ENCODE measurements at places on chromosomes 6 and 20.

- DNase-seq, result no peak
Observed at GRCh38 chr6:40390144-40390800, 196.9 kb downstream of the LRFN2 start.

GRCh38 chr6:73050706-73051105 lies 174.6 kb downstream of the KHDC1L start:
- DNase-seq, result no peak

GRCh38 chr20:40323361-40323794 lies 365.7 kb downstream of the MAFB start:
- DNase-seq, result no peak

GRCh38 chr20:59001449-59002171 lies 5.4 kb downstream of the CTSZ start:
- DNase-seq, result no peak

DNA sequence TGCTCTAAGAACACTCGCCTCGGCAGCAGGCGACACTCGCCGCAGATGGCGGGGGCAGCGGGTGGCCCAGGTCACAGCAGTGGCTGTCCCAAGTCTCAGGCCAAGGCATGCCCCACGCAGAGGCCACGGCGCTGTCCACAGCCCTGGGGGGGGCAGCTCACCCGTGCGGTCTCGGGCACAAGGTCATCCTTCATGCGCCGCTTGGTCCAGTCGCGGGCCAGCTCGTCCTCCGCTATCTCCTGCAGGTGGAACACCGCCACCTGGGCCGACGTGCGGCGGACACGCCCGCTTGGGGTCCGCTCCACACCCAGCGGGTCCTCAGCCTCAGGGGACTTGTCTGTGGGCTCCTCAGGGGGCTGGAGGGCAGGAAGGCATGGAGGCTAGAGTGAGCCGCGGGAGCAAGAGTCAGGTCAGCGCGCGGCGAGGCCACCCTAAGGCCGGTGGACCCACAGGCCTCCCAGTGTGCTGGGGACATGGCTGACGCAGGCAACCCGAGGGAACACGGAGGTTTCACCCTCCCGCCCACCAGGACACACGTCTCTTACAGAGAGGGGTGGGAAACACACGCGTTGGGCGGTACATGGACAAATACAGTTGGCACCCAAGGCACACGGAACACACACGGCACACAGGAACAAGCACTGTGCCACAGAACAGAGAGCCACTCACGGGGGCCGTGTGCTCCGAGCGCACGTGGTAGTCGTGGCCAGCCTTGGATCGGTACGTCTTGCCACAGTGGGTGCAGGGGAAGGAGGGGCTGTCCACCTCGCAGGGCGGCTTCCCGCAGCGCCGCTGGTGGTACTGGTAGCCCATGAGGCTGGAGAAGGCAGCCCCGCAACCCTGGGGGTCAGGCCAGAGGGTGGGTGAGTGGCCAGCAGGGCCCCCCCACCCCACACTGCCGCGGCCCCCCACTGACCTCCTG lies 6.5 kb upstream of the UCKL1 start:
- no peak for DNase-seq

- DNase-seq, result no peak
Observed at GRCh38 chr6:169220068-169220964, 33.3 kb downstream of the THBS2 start.

- no peak for DNase-seq
Observed at GRCh38 chr6:46838033-46838432, 44.8 kb downstream of the MEP1A start.

DNA sequence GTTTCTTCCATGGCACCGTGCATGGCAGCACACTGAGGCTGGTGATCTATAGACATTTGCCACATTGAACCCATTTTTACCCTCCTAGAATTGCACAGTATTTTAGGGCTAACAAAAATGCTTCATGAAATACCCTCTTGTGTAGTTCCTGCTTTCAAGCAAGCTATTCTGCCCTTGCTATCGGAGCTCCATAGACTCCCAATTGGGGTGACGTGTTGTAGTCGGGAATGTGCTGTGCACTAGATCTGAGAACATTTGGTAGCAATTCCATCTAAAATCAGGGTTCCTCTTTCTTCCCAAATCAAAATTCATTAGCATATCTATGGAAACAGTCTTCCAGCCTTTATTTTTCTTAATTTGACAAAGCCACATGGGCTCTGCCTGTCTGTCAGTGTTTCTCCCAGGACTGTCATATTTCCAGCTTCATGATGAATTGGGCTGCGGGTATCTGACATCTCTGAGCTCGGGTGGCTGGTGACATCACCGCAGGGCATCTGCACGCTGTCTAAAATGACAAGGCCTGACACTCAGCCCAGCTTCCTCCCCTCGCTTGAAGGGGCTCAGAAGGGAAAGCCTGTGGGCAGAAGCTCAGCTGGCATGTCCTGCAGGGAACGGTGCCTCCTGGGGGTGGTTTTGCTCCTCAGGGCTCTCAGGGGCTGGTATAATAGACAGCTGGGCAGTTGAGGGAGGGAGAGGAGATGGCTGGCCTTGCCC lies 406.4 kb downstream of the QKI start:
- no peak for DNase-seq

GRCh38 chr6:109373331-109373730 lies 8.9 kb downstream of the CD164 start:
- DNase-seq, result no peak

DNA sequence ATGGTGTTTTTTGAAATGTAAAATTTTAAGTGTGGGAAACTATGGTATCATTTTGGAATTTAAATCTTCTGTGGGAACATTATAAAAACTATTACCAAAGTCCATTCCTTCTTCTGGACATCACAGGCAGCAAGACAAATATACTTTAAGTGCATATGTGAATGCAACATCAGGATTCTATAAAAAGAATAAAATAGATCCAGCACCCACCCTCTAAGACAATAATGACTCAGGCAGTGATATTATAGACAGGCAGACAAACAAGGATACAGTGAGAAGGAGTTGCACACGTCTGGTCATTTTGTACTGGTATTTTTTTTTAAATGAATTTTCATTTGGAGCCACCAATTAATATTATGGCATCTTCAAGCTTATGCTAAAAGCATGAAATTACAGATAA lies 21.1 kb upstream of the NEDD9 start:
- DNase-seq, result no peak

DNA sequence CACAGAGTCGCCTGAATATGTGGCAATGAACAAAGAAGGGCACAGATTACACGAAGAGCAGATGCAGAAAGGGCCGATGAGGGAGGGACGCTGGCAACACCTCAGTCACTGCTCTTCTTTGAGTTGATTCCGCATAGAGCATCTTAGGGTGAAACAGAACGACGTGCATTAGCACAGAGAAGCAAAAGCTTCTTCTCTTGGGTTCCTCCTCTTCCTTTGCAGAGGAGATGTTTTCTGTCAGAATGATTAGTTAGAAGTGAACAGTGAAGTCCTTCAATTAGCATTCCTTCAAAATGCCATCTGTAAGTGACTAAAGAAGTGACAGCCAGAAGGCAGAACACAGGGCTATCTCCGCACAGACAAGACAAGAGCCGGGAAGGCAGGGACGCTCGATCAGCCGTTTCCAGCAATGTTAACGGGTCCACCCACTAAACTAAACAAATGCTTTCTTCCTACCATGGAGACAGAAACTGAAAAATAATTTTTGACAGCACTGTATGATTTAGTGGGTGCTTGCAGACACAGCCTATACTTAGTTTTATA lies 219.8 kb upstream of the AGPAT4 start:
- DNase-seq, result no peak

DNA sequence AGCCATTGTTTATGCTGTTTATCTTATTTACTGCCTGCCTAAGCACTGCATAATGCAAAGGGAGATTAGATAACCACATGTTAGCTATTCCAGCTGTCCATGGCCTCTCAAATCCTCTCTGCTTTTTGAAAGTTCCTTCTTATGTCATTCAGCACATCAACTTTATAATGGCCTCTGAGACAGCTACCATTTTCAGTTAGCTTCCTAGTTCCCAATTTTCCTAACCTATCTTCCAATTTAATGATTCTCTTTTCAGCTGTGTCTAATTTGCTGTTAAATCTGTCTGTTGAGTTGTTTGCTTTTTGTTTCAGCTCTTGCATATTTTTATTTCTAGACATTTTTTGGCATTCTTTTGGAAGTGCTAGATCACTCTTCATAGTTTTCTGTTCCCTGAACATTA lies 173.4 kb upstream of the PLCB4 start:
- no peak for DNase-seq

- peak; percentile 22 for DNase-seq
Observed at GRCh38 chr20:4961746-4962145, 39.6 kb downstream of the SLC23A2 start.

- DNase-seq, result peak; percentile 27
Observed at GRCh38 chr6:137589067-137589848, 95.1 kb upstream of the OLIG3 start.

DNA sequence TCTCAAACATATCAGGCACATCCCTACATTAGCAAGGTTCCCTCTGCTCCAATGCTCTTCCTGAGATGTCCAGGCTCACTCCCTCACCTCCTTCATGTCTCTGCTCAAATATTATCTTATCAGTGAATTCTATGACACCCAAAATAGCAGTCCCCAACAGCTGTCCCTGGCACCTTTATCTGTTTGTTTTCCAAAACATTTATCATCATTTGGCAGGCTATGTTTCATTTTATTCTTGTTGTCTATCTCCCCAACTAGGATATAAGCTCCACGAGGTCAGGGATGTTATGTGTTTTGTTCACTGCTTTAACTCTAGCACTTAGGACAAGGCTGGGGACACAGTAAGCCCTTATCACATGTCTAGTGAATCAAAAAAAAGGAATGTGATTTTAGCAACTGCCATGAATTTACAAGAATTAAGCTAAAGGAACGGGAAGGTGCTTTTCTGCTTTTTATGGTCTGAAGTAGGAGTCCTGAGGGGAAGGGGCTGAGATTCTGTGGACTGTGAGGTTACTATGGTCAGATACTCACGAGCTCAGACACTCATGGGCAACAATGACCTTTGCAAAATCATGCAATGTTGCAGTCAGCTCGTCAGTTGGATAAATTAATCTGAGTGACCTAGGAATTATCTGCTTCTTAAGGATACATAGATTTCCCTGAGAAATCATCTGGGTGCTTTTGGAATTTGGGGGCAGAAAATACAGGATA lies 1.9 kb upstream of the IL22RA2 start:
- DNase-seq, result no peak

GRCh38 chr6:28330041-28330440 lies 5.9 kb downstream of the ZSCAN31 start:
- no peak for DNase-seq

DNA sequence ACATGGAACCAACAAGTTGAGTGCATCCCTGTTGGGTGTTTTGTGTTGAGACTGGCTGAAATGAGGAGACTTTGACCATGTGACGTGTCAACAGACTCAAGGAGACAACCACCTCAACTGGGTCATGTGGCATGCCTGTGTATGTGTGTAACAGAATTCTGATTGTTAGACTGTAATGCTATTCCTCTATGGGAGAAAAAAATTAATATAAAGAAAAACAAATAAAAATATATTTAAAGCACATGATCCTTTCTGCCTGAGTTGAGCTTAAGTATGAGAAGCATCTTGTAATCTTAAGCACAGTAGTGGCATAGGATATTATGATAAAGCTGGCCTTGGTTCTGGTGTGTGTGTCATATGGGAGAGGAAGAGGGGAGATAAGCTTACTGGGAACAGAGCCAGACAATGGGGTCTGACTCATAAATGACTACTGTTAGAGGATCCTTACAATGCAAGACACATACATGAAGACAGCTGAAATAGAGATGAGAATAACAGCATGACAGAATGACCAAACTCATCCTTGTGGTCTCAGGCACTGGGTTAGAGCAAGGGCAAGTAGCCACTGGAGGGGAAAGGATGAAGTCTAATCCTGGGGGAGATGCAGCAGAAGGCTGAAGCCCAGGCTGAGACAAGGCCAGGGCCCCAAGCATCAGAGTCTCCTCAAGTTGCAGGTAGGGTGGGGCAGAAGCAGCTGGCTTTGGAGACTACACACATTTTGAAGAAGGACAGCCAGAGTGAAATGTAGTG lies 9.2 kb downstream of the TP53INP2 start:
- no peak for DNase-seq

GRCh38 chr20:36794116-36794474 lies 20.5 kb upstream of the DSN1 start:
- no peak for DNase-seq

DNA sequence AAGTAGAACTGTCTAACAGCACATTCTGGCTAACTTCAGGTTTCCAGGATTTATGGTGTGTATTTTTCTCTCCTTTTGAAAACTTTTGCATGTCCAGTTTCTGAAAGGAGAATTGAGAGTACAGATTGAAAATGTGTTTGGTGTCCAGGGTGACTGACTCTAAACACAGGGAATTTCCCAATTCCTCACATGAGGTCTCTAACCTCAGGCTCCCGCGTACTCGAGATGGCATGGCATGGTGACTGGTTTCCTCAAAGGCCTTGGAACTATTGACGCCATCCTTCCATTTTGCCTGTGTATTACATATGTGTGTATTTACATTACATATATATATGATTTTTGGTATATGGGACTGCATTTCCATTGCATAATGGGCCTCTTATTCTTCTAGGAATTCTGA lies 52.5 kb downstream of the PRND start:
- DNase-seq, result no peak

DNA sequence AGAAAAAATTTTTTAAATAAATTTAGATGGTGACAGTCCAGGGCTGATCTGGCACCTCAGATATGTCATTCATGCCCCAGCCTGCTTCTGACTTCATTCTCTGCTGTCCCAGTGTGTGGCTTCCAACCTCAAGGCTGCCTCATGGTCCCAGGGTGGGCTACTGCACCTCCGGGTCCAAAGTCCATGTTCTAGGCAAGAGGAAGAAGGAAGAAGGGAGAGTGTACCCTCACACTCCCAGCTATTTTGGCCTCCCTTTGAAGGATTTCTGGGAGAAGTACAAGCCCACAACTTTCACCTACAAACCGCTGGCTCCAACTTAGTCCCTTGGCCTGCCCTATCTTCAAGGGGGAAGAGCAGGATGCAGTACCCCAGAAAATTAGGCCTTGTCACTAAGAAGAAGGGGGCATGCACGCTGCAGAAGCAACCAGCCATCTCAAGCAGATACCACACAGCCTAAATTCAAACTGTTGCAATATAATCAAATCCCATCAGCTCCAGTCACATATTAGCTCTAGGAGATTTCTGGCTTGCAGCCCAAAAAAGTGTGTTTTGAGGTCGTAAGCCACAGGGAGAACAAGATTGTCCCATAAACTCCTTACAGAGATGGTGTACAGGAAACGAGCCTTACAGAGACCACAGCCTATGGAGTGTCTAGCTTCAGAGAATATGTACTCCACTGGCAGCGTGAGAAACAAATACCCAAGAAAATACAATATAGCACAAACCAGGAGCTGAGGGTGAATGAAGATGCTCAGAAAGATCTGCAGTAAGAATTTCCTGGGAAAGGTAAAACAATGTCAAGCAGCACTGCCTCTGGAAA lies 906 bp upstream of the BTN3A2 start:
- no peak for DNase-seq

GRCh38 chr20:53498341-53498740 lies 95.3 kb downstream of the ZNF217 start:
- no peak for DNase-seq

DNA sequence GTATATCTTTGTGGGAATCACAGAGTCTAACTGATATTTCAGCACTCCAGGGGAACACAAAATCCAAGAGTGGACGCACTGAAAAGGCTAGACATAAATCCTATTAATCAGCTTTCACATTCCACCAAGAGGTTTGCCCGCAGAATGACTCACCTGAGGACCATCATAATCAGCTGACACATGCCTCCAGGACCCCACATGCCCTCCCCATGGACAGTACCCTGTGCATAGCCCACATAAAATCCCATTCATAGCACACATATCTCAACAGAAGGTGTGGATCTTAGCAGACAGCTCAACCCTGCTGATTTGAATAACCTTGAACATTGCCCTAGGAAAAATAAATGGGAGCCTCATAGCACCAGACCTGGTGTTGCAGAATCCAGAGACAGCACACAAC lies 246.8 kb upstream of the TENT5A start:
- DNase-seq, result no peak

Measured in stimulated activated naive CD8-positive, alpha-beta T cell treated with anti-CD3 and anti-CD28 coated beads, Interleukin-15, Interleukin-2, amounts not matched to agents 100 U/mL and 50 U/mL, for 24 hours (primary cell).